ENCODE measurements at places on chromosomes 2 and 18. TPM values are rescaled to one million over a fixed set of nuclear protein-coding genes. Genes with fewer than 3 reads are reported as not detected.

DNA sequence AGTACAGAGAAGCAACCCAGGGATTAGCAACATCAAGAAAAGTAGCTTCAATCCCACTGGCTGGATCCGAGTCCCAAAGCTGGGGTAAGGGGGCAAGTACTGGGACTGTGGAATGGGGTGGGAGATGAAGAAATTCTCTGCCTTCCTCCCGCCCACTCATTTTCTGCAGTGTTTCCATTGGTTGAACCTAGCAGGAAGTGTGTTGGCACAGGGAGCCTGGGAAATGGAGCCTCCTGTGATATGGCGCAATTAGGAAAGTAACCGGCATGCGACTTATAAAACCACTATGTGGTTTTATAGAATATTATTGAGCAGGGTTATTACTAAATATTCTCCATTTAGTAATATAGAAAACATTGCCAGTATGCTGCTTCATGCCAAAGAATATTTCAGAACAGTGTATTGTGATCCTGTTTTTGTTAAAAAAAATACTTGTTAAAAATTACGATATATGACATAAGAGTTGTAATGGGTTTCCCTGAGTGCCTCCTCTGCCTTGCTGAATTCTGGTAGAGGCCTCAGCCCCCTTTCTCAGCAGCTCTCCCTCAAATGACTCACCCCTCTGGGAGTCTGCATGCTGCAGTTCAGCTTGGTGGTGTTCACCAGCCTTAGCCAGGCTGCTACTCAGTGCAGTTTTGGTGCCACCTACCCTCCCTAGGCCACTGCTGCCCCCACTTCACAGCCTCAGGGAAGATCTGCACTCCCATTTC, 60.5 kb downstream of the HK2 start:
- H3K27me3 ChIP-seq, result no peaks in the 10 kb centered on the region
- peaks cover 77% of the 10 kb centered on the region for H3K36me3 ChIP-seq
- no peaks in the 10 kb centered on the region for H3K4me1 ChIP-seq
- DNase-seq, result no peak

The CGREF1 gene
- not detected for polyA plus RNA-seq

DNA sequence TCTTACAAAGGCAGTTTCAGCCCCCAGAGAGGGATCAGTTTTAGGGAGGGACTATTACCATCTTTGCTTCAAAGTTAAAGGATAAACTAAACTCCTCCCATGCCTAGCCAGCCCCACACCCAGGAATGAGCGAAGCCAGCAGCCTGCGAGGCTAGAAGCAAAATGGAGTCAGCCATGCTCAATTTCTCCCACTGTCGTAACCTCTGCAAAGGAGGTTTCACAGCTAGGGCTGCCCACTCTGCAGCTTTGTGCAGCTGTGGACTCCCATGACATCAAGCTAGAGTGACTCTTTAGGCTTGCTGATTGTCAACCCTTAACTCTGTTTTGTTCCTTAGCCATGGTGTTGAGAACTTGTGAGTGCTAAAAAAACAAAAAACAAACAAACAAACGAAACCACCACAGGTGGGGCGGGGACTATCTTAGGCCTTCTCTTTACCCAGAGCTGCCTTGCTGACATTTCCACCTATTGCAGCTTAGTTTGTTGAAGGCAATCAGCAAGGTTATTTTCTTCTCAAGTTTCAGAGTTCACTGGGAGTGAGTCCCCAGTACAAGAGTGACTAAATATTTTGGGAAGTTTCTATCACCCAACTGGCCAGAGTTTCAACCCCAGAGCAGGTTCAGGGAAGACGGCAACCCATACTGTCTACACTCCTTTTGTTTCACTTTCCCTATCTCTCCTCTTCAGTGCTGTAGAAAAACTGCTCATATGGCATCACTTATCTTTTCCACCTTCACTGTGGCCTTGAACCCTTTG, 592.1 kb downstream of the XIRP2 start:
- no peak for DNase-seq
- no peaks in the 10 kb centered on the region for H3K36me3 ChIP-seq
- H3K27ac ChIP-seq, result no peak overlapping the region
- H3K4me3 ChIP-seq, result no peak overlapping the region
- H3K27me3 ChIP-seq, result no peaks in the 10 kb centered on the region
- H3K4me1 ChIP-seq, result no peaks in the 10 kb centered on the region

The SERPINB13 gene
- not detected for polyA plus RNA-seq

DNA sequence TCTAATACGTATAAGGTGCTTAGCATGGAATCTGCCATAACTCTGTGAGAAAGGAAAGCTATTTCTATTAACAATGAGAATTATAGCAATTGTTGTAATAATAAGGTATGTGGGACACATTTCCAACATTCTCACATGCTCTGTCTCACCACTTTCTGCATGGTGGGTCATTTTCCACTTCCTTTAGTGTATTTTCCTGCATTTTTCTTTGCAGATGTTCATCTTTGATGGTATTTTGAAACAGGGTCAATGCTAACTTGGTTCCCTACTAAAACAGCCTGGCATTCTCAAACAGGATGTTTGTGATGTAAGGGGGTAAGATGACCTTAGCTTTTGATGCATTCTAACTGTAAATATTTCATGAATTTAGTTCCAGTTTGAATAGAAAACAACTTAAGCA, 54.7 kb downstream of the MYO1B start:
- no peak for DNase-seq
- no peaks in the 10 kb centered on the region for H3K36me3 ChIP-seq
- H3K4me1 ChIP-seq, result no peaks in the 10 kb centered on the region
- no peak overlapping the region for H3K4me3 ChIP-seq
- no peaks in the 10 kb centered on the region for H3K27me3 ChIP-seq

GRCh38 chr2:154497019-154497418, 201.5 kb upstream of the KCNJ3 start:
- no peak overlapping the region for H3K4me3 ChIP-seq
- H3K36me3 ChIP-seq, result no peaks in the 10 kb centered on the region
- no peak for DNase-seq
- H3K27ac ChIP-seq, result no peak overlapping the region
- no peaks in the 10 kb centered on the region for H3K4me1 ChIP-seq

The KIAA2012 gene
- not detected for polyA plus RNA-seq

DNA sequence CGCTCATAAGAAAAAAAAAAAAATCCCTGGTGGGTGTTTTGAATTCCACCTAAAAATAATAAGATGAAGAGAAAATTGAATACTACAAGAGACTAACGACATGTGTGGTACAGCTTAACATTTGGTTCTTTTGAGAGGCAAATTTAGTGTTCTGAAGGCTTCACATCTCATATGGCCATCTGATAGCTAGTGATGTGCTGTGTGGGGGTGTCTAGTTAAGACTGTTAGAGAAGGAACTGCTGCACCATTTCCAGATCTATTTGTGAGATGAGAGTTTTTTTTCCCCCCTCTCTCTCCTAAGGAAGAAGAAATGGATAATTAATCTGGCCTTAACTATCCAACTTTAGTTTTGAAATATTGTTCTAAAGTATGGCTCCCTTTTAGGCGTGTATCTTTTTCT, 321.6 kb downstream of the SLC4A3 start:
- no peaks in the 10 kb centered on the region for H3K36me3 ChIP-seq
- H3K27me3 ChIP-seq, result no peaks in the 10 kb centered on the region
- H3K4me1 ChIP-seq, result no peaks in the 10 kb centered on the region
- H3K27ac ChIP-seq, result no peak overlapping the region

GRCh38 chr2:28633746-28634145, 117.9 kb upstream of the PPP1CB start:
- H3K4me3 ChIP-seq, result no peak overlapping the region
- peaks cover 70% of the 10 kb centered on the region for H3K36me3 ChIP-seq
- H3K4me1 ChIP-seq, result no peaks in the 10 kb centered on the region
- H3K27me3 ChIP-seq, result no peaks in the 10 kb centered on the region
- no peak overlapping the region for H3K27ac ChIP-seq

GRCh38 chr18:78787751-78788150, 191.9 kb upstream of the SALL3 start:
- H3K4me3 ChIP-seq, result no peak overlapping the region
- H3K27me3 ChIP-seq, result no peaks in the 10 kb centered on the region
- H3K27ac ChIP-seq, result no peak overlapping the region
- H3K36me3 ChIP-seq, result no peaks in the 10 kb centered on the region
- no peak for DNase-seq

GRCh38 chr18:457521-458412, 42.7 kb downstream of the COLEC12 start:
- H3K27ac ChIP-seq, result no peak overlapping the region
- peak overlapping the region; percentile 41 for H3K4me3 ChIP-seq

The HOXD1 gene
- not detected for polyA plus RNA-seq

DNA sequence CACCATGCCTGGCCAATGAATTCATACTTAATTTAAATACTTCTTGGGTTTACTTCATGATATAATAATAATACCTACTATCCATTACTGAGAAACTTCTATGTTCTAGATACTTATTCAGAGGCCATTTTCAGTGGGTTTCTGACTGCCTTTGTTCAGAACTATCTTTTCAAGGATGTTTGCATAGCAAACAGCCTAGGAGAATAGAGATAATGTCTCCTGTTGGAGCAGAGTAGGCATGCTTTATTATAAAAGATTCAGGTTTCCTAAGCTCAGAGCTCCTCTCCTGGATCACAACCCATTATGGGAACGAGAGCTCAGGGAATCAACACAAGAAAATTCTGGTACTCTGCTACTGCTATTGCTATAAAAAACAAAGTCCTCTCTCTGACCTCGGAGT, 11.1 kb downstream of the FASTKD1 start:
- H3K27me3 ChIP-seq, result no peaks in the 10 kb centered on the region
- no peak overlapping the region for H3K4me3 ChIP-seq
- no peaks in the 10 kb centered on the region for H3K4me1 ChIP-seq
- H3K36me3 ChIP-seq, result peaks cover 16% of the 10 kb centered on the region

The DUSP2 gene
- 48.4 TPM for polyA plus RNA-seq

- no peaks in the 10 kb centered on the region for H3K4me1 ChIP-seq
- no peak for DNase-seq
- no peak overlapping the region for H3K4me3 ChIP-seq
- no peaks in the 10 kb centered on the region for H3K27me3 ChIP-seq
These were observed 89.7 kb downstream of the ICOS start for GRCh38 chr2:204026294-204026693.

- no peak overlapping the region for H3K4me3 ChIP-seq
- no peak overlapping the region for H3K27ac ChIP-seq
- H3K4me1 ChIP-seq, result no peaks in the 10 kb centered on the region
- H3K36me3 ChIP-seq, result no peaks in the 10 kb centered on the region
These were observed 15.6 kb downstream of the TRABD2A start for GRCh38 chr2:84865181-84865783.

The ABCG8 gene
- not detected for polyA plus RNA-seq

- H3K27ac ChIP-seq, result no peak overlapping the region
- H3K36me3 ChIP-seq, result no peaks in the 10 kb centered on the region
- no peaks in the 10 kb centered on the region for H3K27me3 ChIP-seq
- H3K4me3 ChIP-seq, result no peak overlapping the region
- no peaks in the 10 kb centered on the region for H3K4me1 ChIP-seq
These were observed 10.7 kb downstream of the KCNJ3 start for GRCh38 chr2:154709215-154709614.

GRCh38 chr2:38223256-38223655, 147.3 kb upstream of the CYP1B1 start:
- H3K27me3 ChIP-seq, result peaks cover 25% of the 10 kb centered on the region
- no peak overlapping the region for H3K27ac ChIP-seq
- no peak overlapping the region for H3K4me3 ChIP-seq
- peaks cover 10% of the 10 kb centered on the region for H3K4me1 ChIP-seq

DNA sequence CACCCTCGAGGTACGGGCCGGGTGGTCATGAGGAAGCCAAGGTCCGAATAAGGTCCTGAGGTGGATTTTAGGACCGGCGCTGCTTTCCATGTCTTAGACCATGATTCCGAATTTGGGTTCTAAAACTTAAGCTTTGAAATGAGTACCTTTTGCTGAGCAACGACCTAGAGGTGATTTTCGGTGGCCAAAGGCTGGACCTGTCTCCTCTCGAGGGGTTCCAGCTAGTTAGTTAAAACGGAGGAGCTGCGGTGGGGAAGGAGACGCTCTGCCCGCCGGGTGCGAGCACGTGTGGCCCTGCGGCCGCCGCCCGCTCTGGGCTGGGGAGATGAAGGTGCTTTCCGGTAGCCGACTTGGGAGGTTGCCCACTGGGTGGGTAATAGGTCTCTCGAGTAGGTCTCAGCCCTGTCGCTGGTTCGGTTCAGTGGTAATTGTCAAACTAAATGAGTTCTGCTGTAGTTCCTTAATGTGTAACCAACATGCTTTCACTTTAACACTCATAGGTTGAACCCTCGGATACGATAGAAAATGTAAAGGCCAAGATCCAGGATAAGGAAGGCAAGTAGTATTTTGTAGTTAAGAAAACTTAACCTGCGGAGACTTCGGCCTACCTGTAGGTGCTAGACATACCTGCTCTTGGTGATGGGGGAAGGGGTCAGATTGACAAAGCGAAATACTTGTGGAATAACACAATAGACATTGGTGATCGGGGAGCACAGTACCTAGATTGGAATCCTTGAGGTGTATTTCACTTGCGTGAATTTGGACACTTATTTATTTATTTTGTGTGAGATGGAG, 572 bp downstream of the RPS27A start:
- peak; percentile 54 for DNase-seq
- peaks cover 43% of the 10 kb centered on the region for H3K36me3 ChIP-seq
- H3K27me3 ChIP-seq, result no peaks in the 10 kb centered on the region
- H3K4me3 ChIP-seq, result peak overlapping the region; percentile 84
- peaks cover 22% of the 10 kb centered on the region for H3K4me1 ChIP-seq

DNA sequence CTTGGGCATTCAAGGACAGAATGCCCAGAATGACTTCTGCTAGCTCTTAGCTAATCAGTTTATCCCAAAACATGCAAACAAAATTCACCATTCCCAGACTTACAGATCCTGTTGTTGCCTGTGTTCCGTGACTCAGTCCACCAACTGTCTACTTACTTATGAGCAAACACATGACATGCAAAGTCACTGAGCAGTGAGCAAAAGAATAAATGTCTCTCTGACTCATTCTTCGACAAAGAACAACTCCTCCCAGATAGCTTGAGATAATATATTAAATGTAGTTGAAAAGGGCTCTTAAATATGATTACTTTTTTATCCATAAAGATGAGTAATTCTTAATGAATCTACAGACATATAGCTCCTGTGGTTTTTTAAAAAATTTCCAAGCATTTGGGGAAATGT, 9.0 kb upstream of the CREG2 start:
- no peaks in the 10 kb centered on the region for H3K27me3 ChIP-seq
- H3K4me3 ChIP-seq, result no peak overlapping the region
- no peaks in the 10 kb centered on the region for H3K36me3 ChIP-seq
- H3K4me1 ChIP-seq, result peaks cover 20% of the 10 kb centered on the region

DNA sequence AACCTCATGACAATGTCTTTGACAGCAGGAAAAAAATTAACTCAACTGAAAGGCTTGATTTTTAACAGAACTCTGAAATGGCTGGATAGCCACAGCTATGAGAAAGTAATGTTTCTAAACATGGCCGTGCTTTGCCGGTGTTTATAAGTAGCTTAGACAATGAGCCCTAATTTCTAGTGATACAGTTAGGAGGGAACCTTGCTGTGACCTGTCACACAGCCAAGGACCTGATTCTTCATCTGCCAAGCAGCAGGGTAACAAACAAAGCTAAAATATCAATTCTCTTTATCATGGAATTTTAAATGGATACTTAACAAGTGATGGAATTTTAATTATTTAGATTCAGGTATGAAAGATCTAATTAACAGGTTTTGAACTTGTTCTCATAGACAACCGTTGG, 24.3 kb upstream of the DYNC2LI1 start:
- no peaks in the 10 kb centered on the region for H3K4me1 ChIP-seq
- no peak overlapping the region for H3K27ac ChIP-seq
- H3K4me3 ChIP-seq, result no peak overlapping the region
- H3K27me3 ChIP-seq, result no peaks in the 10 kb centered on the region
- no peaks in the 10 kb centered on the region for H3K36me3 ChIP-seq
- DNase-seq, result no peak

The PSD4 gene
- 18.2 TPM for polyA plus RNA-seq

GRCh38 chr18:54220406-54220805, 4.1 kb downstream of the MBD2 start:
- H3K36me3 ChIP-seq, result no peaks in the 10 kb centered on the region
- no peak overlapping the region for H3K4me3 ChIP-seq
- no peak overlapping the region for H3K27ac ChIP-seq
- H3K27me3 ChIP-seq, result no peaks in the 10 kb centered on the region
- no peak for DNase-seq

Data from CD14-positive monocyte (primary cell).